ENCODE measurements at places on chromosomes 1 and 21.

DNA sequence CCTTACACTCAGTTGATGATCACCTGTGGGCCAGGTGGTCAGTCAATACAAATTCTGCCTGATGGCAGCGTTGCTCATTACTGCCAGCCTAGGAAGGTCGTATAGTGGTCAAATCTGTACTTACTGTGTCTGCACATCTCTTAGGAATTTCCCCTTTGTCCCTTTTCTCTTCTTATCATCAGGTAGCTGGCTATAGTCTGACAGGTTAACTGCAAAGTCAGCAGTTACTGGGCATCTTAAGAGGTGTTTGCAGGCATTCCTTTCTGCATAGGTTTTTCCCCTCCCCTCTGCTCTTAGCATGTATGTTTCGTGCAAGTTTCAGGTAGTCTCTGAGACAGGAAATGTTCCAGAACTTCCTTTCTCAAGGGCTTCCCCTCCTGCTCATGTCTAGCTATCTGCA lies 298.7 kb downstream of the LRRIQ3 start:
- no peak for DNase-seq

- DNase-seq = no peak
Observed at GRCh38 chr1:166840309-166841274, 1.3 kb downstream of the POGK start.

DNA sequence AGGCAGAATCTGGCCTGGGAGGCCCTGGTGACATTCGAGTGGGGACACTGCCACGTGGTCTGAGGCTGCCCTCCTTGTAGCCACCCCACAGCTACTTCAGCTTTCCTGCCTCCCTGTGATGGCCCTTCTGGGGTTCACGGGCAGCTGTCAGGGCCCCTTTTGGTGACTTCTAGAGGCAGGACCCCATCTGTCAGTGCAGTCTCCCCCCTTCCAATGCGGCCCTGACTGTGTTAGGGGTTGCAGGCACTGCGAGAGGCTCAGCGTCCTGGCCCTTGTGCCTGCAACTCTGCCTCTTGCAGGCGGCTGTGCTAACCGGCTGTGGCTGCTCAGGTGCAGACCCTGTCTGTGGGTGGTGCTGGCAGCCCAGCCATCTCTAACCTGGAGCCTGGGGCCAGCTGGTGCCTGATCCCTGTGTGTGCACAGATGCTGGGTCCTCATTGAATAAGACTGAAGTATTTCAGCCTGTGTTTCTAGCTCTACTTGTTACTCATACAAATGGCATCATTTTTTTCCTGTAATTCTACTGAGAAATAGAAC lies 62.2 kb downstream of the S100B start:
- no peak for DNase-seq

GRCh38 chr1:193520472-193520871 lies 334.1 kb upstream of the B3GALT2 start:
- DNase-seq = no peak

GRCh38 chr1:203860396-203861025 lies 888 bp upstream of the SNRPE start:
- peak; percentile 92 for DNase-seq
